ENCODE measurements at places on chromosomes 6 and 20.

- no peak for DNase-seq
Measured at GRCh38 chr20:2138396-2138795, 36.8 kb downstream of the STK35 start.

DNA sequence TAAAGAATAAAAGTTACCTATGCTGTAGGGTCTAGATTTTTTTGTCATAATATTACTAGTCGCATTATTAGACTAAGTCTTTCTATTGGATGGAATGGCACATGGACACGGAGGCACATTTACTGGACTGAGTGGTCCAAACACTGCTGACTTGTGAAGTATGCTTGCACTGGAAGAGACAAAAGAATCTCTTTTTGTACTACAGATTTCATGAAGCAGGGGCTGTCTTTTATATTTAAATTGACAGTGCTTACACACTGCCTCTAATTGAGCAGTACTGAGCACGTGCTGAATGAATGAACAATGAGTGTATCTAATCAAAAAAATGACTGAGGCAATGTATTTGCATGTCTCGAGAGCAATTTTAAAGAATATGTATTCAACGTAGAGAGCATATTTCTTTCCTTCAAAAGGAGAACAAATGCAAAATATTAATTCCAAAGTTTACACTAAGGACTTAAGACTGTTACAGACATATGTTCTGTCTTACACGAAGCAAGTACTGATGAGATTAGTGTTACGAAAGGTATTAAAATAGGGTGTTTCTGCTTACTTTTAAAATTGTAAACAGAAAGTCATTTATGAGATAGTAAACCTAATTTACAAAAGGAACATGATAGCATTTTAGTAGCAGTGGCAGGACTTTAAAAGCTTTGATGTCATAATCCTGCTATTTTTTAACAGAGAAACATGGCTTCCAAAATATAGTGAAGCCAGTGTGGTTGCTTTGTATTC lies 8.3 kb downstream of the ELOVL2 start:
- no peak for DNase-seq

- DNase-seq, result no peak
Measured at GRCh38 chr6:36692220-36692619, 5.4 kb upstream of the RAB44 start.

DNA sequence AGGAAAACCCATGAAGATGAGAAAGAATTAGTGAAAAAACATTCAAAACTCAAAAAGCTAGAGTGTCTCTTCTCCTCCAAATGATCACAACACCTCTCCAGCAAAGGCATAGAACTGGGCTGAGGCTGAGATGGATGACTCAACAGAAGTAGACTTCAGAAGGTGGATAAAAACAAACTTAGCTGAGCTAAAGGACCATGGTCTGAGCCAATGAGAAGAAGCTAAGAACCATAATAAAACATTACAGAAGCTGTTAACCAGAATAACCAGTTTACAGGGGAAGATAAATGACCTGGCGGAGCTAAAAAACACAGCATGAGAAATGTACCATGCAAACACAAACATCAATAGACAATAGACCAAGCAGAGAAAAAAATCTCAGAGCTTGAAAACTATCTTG lies 904.1 kb upstream of the MANEA start:
- no peak for DNase-seq

DNA sequence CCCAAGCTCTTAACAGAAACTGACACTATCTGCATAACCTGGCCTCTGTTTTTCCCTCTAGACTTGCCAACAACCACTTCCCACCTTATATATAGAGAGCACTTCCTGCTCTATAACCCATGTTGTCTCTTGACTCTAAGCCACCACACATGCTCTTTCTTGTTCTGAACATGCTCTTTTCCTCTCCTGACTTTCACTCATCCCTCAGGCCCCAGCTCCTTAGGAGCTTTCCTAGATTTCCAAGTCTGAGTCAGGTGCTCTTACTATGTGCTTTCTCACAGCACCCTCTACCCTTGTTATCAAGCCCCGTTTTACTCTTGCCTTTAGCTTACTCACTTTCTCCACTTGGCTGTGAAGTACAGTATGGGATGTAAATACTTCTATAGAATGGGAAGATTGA lies 143.9 kb upstream of the EYA4 start:
- DNase-seq, result no peak

DNA sequence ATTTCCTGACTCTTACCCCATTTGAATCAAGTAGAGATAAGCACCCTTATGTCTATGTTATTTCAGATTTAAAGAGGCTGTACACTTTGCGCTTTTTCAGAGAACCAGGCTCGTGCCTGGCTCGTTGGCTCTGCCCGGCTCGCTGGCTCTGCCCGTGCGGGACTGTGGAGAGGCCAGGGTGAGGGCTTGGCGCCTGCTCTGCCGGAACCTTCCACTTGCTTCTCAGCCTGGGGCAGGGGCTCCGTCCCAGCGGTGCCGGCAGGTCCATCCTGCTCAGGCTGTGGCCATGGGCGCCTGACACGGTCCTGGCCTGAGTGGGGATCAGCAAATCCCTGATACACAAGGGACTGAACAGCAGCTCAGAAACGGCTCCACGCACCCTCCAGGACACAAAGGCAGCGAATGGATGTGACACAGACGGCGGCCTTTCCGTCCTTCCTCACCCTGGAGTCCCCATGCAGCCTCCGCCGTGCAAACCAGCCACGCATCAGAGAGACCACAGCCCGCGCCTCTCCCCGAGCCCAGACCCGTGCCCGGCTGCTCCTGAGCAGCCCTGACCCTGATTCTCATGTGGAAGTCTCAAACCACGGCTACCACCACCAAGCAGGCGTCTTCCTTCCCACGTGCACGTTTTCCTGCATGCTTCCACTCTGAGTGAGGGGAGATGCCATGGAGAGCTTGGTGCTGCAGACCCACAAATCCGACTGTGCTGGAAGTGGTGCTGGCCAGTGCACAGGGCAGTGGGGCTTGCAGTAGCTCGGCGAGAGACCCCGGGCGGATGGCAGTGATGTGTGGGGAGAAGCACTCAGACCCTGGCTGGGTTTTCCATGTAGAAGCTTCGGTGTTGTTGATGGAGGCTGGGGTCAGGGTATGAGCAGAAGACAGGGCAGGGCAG lies 233.9 kb downstream of the ERMARD start:
- DNase-seq, result no peak

DNA sequence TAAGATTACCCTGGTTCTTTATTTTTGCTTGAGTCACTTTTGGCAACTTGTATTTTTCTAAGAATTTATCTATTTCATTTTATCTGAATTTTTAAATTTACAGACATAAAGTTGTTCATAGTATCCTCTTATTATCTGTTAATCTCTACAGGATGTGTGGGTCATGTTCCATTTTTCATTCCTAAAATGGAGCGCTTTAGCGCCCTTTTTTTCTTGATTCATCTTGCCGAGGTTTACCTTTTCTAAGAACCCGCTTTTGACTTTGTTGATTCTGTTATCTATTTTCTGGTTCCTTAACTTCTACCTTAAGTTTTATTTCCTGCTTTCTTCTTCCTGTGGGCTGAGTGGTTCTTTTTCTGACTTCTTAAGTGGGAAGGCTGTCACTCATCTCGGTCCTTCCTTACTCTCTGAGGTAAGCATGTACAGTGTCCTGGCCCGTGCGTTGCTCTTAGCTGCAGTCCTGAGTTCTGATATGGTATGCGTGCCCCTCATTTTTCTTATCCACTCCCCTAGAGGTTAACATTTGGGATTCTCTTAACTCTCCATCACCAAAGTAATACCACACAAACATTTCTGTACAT lies 399.8 kb downstream of the CDC5L start:
- no peak for DNase-seq

GRCh38 chr20:2900845-2901592 lies 27.7 kb downstream of the PTPRA start:
- no peak for DNase-seq

DNA sequence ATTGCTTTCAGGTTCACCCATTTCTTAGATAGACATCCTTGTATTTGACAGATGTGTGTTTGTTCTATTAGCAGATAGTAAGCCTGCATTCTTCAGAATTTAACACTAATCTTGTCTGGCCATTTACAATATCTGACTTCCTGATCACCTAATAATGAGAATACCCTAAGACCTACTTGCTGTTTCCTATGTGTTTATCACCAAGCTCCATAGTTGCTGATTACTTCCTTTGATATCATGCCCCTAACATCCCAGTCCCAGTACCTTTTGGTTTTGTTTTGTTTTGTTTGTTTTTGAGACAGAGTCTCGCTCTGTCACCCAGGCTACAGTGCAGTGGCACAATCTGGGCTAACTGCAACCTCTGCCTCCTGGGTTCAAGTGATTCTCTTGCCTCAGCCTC lies 143.6 kb upstream of the DST start:
- no peak for DNase-seq

- no peak for DNase-seq
Measured at GRCh38 chr6:89037141-89037900, 43.2 kb upstream of the PNRC1 start.

DNA sequence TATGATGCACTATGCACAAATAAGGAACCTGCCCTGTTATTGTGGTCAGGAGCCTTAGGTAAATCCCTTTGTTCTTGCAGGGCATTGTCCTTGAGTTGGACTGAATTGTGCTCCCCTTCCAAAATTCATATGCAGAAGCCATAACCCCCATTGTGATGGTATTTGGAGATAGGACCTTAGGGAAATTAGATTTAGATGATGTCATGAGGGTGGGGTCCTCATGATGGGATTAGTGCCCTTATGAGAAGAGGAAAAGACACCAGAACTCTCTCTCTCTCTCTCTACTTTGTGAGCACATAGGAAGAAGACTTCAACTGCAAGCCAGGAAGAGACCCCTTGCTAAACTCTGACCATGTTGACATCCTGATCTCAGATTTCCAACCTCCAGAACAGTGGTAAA lies 268.0 kb downstream of the LRFN2 start:
- no peak for DNase-seq

DNA sequence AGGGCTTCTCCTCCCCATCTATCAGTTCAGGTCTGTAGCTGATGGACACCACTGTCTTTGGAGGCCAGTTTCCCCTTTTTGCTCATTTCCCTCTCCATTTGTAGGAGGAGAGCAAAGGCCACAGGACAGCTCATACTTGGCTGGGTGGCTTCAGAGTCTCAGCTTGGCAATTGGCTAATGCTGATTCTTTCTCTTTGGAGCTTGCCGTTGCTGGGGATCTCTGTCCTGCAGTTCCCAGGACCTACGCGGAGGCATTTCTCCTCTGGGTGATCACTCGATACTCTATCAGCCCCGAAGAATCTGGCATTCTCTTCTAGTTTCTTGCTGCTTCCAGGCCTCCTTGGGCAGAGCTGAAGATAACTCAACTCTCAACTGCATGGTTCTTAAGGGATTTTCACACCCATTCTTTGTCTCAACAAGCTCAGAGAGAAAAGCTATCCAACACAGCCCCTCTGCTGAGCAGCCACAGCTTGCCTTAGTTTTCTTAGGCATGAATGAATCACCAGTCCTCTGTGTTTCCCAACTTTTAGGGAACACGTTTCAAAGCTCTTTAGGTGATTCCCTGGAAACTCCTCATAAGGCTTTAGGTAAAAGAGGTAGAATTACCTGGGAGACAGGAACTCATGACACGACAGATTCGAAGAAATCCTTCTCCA lies 19.2 kb upstream of the SSR1 start:
- DNase-seq, result no peak

GRCh38 chr6:133972388-133972787 lies 19.4 kb downstream of the TBPL1 start:
- no peak for DNase-seq

DNA sequence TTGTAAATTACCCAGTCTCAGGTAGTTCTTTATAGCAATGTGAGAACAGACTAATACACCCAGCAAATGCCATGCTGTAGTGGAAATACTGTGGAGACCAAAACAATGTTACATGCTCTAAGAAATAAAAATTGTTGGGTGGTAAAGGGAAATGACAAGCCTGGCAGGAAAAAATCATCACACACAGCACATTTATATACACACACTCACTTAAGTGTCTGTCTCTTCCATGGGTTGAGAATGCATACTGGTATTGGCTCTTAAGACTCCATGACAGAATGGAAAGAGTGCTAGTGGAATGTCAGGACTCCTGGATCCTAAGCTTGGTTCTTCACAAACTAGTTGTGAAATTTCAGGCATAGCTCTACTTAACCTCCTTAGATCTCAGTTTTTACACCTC lies 343.0 kb downstream of the CD83 start:
- DNase-seq, result no peak

GRCh38 chr20:52830598-52830997 lies 141.6 kb upstream of the TSHZ2 start:
- DNase-seq, result no peak

- no peak for DNase-seq
Measured at GRCh38 chr6:144314562-144314961, 29.4 kb downstream of the UTRN start.

GRCh38 chr6:28597217-28597835 lies 71.6 kb downstream of the GPX5 start:
- DNase-seq, result no peak

DNA sequence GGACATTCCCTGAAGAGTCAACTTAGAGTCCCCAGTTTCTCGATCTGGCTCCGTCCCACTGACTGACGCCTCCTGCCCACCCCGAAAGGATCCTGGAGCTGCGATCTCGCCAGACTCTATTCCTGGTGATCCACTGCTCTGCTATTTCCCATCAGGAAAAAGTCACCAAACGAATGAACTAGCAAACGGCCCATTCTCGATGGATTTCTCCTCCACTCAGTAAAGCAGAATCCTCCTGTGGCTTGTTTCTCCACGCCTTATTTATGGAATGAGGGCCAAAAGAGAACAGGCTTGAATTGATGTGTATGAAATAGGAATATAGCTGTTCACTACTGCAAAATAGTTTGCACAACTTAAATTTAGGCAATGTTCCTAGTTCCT lies 5.4 kb downstream of the NKX2-4 start:
- no peak for DNase-seq

DNA sequence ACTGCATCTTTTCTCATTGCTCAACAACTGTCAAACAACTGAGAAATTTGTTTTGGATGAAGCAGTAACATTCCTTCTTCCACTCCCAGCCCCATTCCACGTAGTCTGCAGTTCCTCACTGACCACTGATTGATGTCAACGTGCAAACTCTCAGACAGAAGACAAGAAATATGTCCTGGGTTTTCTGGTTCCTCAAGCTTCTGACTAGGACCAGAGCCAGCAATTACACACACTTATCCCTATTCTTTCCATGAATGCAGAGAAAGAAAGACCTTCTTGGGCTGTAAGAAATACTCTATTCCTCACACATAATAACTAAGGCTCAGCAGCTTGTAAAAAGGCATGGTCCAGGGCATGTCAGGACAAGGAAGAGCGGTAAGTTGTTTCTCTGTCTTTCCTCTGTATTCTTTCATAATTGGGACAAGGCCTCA lies 790.1 kb upstream of the SLC35B3 start:
- DNase-seq, result no peak

DNA sequence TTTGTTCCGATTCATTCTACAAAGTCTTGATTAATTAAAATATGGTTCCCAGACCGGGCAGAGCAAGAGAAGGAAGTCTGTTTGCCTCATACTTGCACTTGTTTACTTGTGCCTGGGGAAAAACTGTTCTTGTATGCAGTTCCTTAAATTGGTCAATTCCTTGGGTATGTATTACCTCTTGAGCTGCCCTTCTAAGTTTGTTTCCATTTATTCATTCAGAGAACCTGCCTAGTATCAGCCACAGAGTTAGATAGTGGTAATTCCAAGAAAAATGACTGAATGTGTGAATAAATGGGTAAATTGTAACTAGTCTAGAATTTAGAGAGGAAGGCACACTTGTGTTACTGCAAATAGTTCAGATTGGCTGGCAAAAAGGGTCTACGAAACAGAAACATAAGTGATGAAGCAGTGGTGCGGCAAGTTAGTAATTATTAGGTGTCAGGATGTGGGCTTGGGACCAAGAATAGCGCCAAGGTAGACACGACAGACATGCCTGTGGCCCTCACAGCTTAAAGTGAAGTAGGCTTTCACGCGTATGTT lies 525 bp upstream of the MAK start:
- DNase-seq, result no peak

GRCh38 chr6:37103169-37104039 lies 66.5 kb upstream of the PIM1 start:
- no peak for DNase-seq
